Upper lobe of right lung (tissue), 1 donor: ENCODE measurements at places on chromosomes 2 and 18. TPM values are rescaled to one million over a fixed set of nuclear protein-coding genes. Genes with fewer than 3 reads are reported as not detected.

DNA sequence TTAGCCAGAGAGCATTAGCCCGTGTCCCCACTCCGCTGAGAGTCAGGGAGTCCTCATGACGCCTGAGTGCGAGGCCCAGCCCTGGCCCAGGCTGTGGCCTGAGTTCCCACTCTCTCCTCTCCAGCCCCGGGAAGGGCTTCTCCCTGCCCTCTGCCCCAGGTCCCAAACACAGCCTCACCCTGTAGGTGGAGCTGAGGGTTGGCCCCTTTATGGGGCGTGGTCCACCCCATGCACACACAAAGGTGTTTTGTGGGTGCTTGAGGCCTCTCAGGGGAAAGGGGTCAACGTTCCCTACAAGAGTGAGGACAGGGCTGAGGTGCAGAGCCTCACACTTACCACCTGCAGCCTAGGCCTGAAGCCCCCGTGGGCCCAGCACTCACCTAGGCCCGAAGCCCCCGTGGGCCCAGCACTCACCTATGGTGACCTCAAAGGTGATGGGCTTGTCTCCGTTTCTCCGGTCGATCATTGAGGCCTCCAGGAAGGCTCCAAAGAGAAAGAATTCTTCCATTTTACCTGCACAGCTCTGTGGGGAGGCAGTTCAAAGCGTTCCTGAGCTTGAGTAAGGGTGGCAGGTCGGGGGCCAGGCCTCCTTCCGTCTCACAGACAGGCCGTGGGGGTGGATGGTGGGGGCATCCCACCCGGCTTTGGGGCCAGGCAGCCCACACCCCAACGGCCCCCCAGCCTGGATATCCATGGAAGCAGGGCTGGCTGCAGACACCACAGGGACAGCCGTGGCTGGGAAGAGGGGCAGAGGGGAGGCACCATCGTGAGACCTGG, 2.1 kb upstream of the OTOF start:
- no peak for DNase-seq
- no peak overlapping the region for H3K4me3 ChIP-seq
- H3K27me3 ChIP-seq, result no peaks in the 10 kb centered on the region
- H3K27ac ChIP-seq, result no peak overlapping the region
- no peaks in the 10 kb centered on the region for H3K36me3 ChIP-seq

DNA sequence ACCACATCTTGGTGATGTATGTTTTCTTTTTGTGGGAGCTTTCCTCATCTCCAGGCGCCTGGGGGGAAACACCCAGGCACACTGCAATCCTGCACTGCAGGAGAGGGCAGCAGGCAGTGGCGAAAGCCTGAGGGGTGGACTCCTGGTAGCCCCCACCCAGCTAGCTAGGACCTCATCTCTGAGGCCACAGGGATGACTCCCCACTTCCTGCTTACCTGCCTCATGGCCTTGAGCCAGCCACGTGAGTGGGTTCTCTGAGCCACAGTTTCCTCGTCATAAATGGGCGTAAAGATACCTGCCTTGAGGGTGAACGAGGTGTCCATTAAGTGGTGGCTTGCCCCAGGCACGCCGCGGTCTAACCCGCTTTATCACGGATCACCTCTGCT, 19.1 kb downstream of the TRAF3IP1 start:
- no peak overlapping the region for H3K4me3 ChIP-seq
- peaks cover 8% of the 10 kb centered on the region for H3K36me3 ChIP-seq
- no peak for DNase-seq
- H3K4me1 ChIP-seq, result no peaks in the 10 kb centered on the region
- no peaks in the 10 kb centered on the region for H3K27me3 ChIP-seq

GRCh38 chr2:195312662-195313061, 344.4 kb upstream of the SLC39A10 start:
- H3K4me1 ChIP-seq, result no peaks in the 10 kb centered on the region
- no peaks in the 10 kb centered on the region for H3K36me3 ChIP-seq
- DNase-seq, result no peak
- no peaks in the 10 kb centered on the region for H3K27me3 ChIP-seq
- H3K4me3 ChIP-seq, result no peak overlapping the region
- H3K27ac ChIP-seq, result no peak overlapping the region

Gene COL4A3
- 46.4 TPM for total RNA-seq

Gene GNAL
- 4.3 TPM for total RNA-seq
